A549 treated with CORT108297 at 1 μM for 4 hours (cell line): ENCODE measurements at places on chromosomes 12 and 14. TPM values are rescaled to one million over a fixed set of nuclear protein-coding genes. Genes with fewer than 3 reads are reported as not detected.

Gene AICDA
- total RNA-seq = 0.05 to 0.13 TPM (median 0.11 TPM) in 4 of 5 replicates, not detected in the other

Gene CEP83
- total RNA-seq = 6.8 to 9.7 TPM (median 8.6 TPM) in 5 replicates

Gene ACOT6
- total RNA-seq = not detected in 5 replicates

Gene GYS2
- 0.07 TPM in 1 of 5 replicates, not detected in the others for total RNA-seq

Gene ABCC9
- 0.01 to 0.02 TPM in 2 of 5 replicates, not detected in the others for total RNA-seq

Gene TAS2R14
- total RNA-seq = 0.30 to 0.96 TPM (median 0.58 TPM) in 5 replicates

Gene ANO4
- total RNA-seq = 0.03 to 0.05 TPM in 2 of 5 replicates, not detected in the others

Gene NXPH4
- 4.1 to 6.2 TPM (median 5.4 TPM) in 5 replicates for total RNA-seq

Gene IFNG
- total RNA-seq = not detected in 5 replicates

Gene SLC17A8
- total RNA-seq = 0.07 TPM in 1 of 5 replicates, not detected in the others

Gene RASSF8
- 5.0 to 11.2 TPM (median 8.7 TPM) in 5 replicates for total RNA-seq

Gene IL22
- total RNA-seq = not detected in 5 replicates

Gene PXN
- total RNA-seq = 162 to 192 TPM (median 177 TPM) in 5 replicates
